Stimulated activated CD8-positive, alpha-beta memory T cell treated with anti-CD3 and anti-CD28 coated beads, Interleukin-7, amount 100 ng/mL, for 24 hours (primary cell): ENCODE measurements at places on chromosomes 6 and 20.

DNA sequence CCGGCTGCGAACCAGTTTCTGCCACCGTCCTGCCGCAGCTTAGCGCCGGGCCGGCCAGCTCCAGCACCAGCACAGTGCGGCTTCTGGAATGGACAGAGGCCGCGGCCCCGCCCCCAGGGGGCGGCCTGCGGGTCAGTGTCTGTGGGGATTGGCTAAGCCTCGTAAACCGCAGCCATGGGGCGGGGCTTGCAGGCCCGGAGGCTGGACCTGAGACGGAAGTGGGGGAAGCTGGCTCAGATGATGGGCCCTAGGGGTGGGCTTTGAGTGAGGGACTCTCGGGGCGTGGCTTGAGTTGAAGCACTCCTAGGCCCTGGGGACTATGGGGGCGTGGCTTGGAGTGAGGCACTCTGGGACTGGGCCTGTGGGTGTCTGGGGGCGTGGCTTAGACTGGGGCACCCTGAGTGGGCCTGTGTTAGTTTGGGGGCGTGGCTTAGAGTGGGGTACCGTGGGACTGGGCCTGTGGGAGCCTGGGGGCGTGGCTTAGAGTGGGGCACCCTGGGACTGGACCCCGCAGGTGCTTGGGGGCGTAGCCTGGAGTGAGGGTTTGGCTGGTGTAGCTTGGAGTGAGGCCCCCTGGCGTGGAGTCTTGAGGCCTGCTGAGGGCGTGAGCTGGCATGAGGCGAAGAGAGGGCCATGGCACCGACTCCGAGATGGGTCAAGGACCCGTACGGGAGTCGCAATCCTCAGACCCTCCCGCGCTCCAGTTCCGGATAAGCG is 6.6 kb downstream of the L3MBTL1 start:
- DNase-seq, result peak; percentile 69

GRCh38 chr6:82419132-82419581 is 55.5 kb downstream of the TPBG start:
- no peak for DNase-seq

GRCh38 chr6:143695969-143696663 is 18.4 kb downstream of the PHACTR2 start:
- DNase-seq, result no peak

DNA sequence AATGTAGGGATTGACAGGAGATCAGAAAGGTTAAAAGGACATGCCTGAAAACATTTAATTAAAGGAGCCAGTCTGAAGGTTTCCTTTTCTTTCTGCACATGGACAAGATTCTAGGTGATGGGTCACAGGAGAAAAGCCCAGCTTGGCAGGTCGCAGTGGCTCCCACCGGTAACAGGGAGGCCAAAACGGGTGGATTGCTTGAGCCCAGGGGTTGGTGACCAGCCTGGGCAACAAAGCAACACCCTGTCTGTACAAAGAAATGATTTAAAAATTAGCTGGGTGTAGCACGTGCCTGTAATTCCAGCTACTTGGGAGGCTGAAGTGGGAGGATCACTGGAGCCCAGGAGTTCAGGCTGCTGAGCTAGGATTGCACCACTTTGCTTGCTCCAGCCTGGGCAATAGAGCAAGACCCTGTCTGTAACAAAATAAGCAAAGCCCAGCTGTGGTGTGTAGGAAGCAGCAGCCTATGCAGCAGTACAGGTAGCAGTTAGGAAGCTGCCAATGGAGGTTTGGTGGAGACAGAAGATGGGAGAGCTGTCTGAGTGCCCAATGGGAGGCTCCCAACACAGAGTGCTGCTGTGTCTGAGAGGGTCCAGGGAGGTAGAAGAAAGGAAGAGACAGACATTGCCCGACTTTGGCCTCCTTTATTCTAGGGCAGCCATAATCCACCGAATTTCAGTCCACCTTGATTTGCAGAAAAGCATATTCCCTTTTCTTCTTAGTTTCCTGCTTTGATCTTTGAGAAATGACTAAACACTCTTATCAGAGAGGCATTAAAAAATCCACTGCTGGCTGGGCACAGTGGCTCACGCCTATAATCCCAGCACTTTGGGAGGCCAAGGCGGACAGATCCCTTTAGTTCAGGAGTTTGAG is 7.1 kb upstream of the AP5S1 start:
- no peak for DNase-seq

DNA sequence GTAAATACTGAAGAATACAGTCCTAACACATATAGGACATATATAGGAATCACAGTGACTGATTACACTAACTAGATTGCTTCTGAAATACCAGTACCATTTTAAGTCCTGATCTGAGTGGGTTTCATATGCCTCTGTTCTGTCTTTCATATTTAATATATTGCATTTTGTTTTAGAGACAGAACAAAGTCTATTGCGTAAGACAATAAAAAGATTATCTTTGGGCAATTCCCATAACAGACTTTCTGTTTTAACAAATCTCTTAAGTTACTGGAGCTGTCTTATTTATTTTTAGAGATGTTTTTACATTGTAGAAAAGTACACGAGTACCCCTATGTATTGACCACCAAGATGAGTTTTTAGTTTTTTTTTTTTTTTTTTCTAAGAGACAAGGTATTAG is 29.6 kb downstream of the ANKRD6 start:
- no peak for DNase-seq

DNA sequence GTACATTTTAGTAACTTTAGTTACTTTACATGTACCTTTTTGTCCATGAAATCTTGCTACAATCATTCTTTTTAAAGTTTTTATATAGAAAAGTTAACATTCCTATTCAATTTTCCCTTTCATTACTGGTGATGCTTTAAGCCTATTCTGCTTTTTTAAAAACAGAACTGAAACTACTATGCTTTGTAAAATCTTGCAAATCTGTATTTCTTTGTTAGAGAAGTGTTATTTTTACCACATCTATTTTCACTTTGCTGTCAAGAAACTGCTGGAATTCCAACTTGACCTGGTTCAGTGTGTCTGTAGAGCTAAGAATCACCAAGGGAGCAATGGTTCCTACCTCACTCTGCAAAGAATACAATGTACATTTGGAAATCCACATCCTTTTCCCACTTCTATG is 21.8 kb upstream of the SAMD5 start:
- no peak for DNase-seq

GRCh38 chr20:1900321-1900801 is 5.2 kb downstream of the SIRPA start:
- no peak for DNase-seq

DNA sequence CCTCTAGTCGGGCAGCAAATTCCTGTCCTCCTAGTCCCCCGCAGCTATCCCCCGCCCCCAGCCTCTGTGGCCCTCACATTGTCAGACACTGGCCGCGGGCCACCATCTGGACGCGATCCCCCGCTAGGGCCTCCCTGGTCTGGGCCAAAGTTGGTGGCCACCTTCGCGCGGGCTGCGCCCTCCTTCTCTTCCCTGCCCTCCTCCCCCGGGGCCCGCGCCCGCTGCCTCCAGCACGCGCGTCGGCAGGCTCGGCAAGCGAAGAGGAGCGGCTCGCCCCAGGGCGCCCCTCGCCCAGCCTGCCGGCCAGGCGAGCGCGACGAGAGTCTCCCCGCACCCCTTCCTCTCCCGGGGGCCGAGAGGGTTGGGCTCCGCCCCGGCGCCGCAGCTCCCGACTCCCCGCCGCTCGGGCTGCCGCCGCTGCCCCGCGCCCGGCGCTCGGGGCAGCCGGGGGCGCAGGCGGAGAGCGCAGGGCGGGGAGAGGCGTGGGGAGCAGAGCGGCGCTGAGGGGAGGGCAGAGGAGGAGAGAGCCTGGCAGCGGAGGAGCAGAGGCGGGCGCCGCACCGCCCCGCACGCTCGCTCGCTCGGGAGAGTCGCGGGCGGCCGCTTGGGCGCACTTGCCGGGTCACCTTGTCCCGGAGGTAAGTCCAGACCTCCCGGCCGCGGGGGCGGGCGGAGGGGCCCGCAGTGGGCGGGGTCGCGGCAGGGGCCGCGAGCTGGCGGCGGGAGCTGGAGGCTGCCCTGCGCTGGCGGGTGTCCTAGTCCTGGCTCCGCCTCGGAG is at the start of gene SYNDIG1:
Gene SYNDIG1, plus strand, starts transcription at position 514 of the 778 bp plus-strand sequence. CDS start 73,469 bp downstream, outside the sequence.
- DNase-seq, result no peak

GRCh38 chr6:13241364-13241763 is 87.0 kb downstream of the TBC1D7 start:
- DNase-seq, result no peak

- DNase-seq, result no peak
Measured at GRCh38 chr6:122615409-122615808, 5.2 kb downstream of the PKIB start.

DNA sequence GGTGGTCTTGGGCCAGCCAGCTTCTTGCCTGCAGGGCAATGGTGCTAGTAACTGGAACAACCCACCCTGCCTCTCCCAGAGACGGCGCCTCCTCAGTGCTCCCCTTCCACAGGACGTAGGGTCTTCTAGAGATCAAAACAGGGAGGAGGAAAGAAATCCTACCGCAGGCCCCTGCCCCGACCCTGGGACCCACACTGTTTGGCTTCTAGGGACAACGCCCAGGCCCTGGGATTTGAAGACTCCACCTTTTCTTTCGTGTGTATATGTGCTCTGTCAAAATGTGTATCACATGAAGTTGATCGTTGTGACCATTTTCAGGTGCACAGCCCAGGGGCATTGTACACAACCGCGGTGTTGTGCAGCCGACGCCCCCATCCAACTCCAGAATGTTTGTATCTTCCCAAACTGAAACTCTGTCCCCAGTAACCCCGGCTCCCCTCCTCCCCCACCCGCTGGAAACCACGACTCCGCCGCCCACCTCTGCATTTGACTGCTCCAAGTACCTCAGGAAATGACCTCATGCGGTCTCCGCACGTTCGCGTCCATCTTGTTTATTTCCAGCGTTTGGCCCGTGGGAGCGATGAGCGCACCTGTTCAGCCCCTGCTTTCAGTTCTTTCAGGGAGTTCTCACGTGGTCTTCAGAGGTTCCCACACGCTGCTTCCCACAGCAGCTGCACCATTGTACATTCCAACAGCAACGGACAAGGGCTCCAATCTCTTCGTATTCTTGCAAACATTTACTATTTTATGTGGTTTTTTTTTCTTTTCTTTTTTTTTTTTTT is 3.4 kb upstream of the BHLHE23 start:
- DNase-seq, result peak; percentile 46
